Activated CD8-positive, alpha-beta memory T cell treated with anti-CD3 and anti-CD28 coated beads for 1 hour (primary cell): ENCODE measurements at places on chromosomes 3 and 15.

GRCh38 chr15:75352186-75353080 is 5.6 kb downstream of the NEIL1 start:
- DNase-seq: no peak

- DNase-seq: no peak
Observed at GRCh38 chr15:69359722-69360121, 54.4 kb upstream of the KIF23 start.

GRCh38 chr3:87333393-87333892 is 57.1 kb upstream of the POU1F1 start:
- DNase-seq: no peak

- DNase-seq: no peak
Observed at GRCh38 chr3:157061265-157061664, 98.7 kb downstream of the CCNL1 start.

- no peak for DNase-seq
Observed at GRCh38 chr15:28265334-28266019, 56.5 kb downstream of the HERC2 start.

DNA sequence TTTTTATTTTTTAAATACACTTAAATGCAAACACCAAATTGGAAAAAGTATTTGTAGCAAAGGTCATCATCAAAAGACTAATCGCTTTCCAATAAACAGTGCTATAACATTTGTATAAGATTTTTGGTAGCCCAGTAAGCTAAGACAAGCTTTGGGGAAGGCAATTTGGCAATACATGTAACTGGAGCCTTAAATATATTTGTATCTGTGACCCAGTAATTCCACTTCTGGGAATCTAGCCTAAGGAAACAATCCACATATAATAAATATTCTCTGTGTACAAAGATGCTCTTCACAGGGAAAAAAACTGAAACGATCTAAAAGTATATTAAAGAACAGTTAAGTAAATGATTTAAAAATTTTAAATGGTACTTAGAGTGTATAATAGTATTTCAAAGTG is 65.5 kb upstream of the TJP1 start:
- DNase-seq: no peak

DNA sequence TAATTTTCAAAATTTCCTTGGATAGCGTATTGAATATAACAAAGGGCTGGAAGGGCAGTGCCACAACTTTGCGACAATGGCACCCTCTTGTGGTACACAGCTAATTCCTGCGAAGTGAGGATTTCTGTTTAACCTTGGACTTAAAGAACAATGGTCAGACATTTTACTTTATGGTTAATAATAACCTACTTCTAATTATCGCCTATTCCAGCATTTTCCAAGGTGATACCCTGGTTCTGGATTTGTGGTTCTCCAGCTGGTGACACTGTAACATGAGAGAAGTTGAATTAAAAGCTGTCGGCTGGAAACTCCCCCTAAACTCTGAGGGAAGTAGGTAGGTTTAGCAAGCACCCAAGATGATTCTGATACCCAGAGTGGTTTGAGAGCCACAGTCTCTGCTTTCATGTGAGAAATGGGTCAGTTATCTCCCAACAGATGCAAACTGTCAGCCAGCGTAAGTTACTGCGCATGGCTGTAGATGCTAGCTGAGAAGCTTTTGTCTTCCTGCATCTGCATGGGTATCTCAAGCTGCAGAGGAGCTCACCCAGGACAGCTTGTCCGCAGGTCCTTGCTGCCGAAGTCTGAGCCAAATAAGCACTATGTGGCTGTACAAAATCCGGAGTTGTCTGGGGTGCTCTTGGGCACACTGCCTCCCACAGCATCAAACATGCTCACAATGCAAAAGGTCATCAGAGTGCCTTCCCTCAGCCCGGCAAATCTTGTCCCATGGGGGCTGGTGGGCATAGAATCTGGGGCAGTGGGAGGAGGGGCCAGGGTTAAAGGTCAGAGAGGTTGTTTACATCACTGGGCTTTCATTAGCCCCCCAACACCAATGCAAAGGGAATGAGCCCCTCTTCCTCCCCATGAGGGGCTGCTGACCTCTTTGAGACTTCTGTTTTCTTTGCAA is 6.6 kb upstream of the CHSY1 start:
- peak; percentile 34 for DNase-seq

DNA sequence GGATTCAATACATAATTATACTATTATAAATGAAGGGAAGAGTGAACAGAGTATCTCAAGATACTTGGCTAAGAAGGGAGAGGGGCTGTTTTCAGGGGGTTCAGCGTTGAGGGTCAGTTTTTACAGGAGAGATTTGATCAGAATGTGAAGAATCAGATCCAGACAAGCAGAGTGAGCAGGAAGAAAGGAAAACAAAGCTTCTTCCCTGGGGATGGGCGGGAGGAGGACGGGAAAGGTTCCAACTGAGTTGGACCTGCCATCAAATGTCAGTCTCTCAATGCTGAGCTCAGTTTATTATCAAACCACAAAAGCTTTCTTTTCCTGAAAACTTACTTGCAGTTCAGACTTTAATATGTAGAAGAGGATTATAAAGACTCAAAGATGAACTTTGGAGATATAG is 6.0 kb upstream of the MELTF start:
- no peak for DNase-seq

DNA sequence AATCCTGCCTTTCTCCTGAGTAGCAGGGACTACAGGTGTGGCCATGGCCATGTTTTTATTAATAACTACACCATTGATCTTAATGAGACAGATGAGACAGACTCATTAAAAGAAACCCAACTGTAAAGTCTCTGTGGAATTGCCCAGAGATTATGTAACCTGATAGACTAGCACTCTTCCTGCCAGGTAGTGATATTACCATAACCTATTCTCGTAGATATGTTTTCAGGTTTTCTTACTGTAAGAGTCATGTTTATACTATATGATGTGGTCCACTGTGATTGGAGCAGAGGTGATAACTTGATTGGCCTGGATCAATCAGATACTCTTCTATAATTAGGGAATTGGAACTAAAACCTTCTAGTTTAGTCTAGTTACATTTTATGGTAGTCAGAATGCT is 93.7 kb downstream of the NFKBIZ start:
- DNase-seq: no peak

- no peak for DNase-seq
Observed at GRCh38 chr15:69490356-69491037, 37.9 kb downstream of the RPLP1 start.

GRCh38 chr3:183762304-183762703 is 63.1 kb downstream of the MAP6D1 start:
- no peak for DNase-seq

DNA sequence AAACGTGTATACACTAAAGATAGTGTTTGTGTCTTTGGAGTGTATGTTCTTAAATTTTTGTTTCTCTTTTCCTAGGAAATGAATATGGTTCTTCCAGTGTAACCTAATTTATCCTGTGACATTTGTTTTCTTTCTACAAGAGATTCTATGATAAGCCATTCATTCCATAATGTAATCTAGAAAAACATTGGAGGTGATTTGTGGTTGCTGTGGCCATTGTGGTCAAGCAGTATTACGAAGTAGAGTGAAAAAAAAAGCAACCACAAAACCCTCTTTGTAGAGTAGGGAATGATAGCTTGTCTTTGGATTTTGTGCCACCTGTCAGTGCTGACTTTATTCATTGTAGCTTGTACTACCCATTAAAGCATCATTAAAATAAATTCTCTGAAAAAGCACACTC is 1209.6 kb downstream of the ZPLD1 start:
- DNase-seq: no peak

GRCh38 chr15:39403640-39404117 is 177.2 kb upstream of the THBS1 start:
- no peak for DNase-seq

GRCh38 chr3:83003917-83004316 is 1242.5 kb upstream of the GBE1 start:
- DNase-seq: no peak

- no peak for DNase-seq
Observed at GRCh38 chr3:162568706-162569105, 1072.1 kb downstream of the OTOL1 start.

GRCh38 chr3:128283421-128283820 is 130.1 kb downstream of the EEFSEC start:
- DNase-seq: no peak

DNA sequence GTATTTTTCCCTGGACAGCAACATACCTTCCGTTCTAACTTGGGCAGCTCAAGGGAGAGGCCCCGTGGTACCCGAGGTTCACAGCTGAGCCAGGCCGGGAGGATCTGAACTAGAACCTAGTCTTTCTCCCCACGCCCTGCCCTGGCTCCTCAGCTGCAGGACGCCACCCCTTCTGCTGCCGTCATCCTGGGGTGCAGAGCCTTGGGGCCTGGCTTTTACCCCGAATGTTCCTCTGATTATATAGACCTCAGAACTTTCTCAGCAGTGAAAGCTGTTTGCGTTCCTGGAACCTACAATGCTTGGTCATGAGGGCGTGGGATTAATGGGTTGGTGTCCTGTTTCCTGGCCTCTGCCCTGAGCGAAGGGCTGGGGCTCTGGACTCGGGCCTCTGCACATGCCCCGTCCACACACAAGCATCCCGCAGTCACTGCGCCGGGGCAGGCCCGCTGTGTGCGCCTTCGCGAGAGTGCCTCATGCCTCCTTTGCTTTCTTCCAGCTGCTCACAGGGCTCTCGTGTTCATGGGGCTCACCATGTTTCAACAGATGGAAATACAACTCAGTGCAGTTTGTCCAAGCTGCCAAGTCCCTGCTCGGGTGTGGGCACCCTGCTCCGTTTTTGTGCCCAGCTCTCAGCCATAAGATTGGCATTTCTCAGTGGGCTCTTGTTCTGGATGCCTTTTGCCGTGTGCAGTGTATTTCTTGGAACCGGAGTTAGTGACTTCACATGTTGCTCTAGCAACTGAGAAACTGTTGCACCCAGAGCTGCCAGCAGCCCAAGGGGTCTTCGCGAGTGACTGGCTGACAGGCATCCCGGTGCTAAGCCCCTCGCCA is 20.4 kb downstream of the SYNM start:
- DNase-seq: no peak

DNA sequence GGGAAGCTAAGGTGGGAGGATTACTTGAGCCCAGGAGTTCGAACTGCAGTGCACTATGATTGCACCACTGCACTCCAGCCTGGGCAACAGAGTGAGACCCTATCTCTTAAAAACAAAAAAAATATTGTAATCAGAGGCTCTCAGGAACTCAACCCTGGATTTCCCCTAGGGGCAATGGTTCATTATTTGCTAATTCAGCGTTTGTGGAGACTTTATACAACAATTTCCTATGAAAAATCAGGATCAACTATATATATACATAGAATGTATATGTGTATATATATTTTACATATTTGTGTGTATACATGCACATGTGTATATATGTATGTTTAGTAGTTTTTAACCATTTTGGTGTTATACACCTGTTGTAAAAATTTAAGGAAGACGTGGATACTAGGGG is 463.1 kb downstream of the FHIT start:
- DNase-seq: no peak

DNA sequence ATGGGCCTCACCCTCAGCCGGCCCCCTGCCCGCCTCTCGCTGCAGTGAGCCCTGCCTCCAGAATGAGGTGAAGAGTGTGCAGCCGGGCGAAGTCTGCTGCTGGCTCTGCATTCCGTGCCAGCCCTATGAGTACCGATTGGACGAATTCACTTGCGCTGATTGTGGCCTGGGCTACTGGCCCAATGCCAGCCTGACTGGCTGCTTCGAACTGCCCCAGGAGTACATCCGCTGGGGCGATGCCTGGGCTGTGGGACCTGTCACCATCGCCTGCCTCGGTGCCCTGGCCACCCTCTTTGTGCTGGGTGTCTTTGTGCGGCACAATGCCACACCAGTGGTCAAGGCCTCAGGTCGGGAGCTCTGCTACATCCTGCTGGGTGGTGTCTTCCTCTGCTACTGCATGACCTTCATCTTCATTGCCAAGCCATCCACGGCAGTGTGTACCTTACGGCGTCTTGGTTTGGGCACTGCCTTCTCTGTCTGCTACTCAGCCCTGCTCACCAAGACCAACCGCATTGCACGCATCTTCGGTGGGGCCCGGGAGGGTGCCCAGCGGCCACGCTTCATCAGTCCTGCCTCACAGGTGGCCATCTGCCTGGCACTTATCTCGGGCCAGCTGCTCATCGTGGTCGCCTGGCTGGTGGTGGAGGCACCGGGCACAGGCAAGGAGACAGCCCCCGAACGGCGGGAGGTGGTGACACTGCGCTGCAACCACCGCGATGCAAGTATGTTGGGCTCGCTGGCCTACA is 8.5 kb downstream of the GRM2 start:
- no peak for DNase-seq

DNA sequence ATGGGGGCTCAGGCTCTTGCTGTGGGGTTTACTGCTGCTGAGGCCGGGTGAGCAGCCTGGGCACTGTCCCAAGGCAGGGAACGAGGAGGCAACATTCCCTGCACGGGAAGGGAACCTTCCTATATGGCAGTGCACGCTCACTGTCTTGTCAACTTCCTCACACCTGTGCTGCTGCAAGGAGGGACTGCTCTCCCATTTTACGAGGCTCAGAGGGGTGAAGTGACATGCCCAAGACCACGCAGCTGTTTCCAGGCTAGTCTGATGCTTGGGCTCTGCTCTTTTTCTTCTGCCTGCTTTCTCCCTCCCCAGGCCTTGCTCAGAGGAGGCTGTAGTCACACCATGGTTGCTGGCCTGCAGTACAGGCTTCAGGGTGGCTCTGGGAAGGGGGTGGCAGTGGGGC is 41.5 kb downstream of the SPSB4 start:
- no peak for DNase-seq

DNA sequence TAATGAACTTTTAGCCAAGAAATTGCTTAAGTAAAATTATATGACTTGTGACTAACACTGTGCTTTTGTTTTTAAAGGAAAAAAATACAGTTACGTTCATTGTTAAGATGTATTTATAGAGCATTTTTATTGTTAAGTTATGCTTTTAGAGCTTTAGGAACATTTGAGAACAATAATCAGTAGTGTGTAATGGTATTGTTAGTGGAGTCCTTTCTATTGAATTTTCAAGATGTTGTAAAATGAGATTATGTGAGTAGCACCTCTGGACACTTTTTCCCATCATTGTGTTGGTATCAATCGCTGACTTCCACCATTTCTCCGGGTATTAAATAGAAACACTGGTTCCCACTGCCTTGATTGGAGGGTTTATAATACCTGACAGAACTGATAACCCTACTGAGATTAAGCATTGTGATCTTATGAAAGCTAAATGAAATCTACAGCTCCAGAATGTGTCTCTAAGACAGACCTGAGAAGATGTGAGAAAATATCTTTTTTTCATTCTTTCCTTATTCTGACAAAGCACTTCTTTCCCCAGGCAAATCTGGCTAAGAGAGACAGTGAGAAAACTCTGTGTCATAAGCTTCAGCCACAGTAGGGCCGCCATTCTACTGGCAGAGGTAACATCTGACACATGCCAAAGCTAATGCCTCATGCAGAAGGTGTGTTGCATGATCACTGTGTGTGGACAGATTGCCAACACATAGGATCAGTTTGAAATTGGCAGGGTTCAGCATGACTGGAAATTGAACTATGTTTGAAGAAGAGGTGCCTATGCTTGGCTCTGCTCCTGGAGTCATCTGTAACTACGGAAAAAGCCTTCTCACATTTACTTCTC is 610.8 kb downstream of the MECOM start:
- no peak for DNase-seq

GRCh38 chr3:27467545-27467944 is 16.6 kb downstream of the SLC4A7 start:
- DNase-seq: no peak
